Skin of body (tissue), 3 donors: ENCODE measurements at places on chromosomes 2 and 18. TPM values are rescaled to one million over a fixed set of nuclear protein-coding genes. Genes with fewer than 3 reads are reported as not detected.

The RBBP8 gene
- total RNA-seq, result 61.2 TPM

- DNase-seq, result no peak
Measured at GRCh38 chr2:140091926-140092325, 1311.7 kb upstream of the NXPH2 start.

DNA sequence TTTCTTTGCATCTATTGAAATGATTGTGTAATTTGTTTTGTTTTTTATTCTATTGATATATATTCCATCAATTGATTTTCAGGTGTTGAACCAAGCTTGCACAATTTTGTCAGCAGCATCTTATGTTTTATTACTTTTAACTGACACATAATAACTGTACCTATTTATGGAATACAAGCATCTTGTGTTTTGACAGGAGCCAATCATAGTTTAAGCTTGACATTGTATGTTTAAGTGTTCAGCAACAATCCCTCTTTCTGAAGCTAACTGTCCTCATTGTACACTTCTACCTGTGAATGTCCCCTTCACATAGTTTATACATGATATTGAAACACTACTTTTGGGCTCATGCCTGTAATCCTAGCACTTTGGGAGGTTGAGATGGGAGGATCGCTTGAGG, 1017.6 kb upstream of the GYPC start:
- no peak for DNase-seq

- peak; percentile 86 for DNase-seq
Measured at GRCh38 chr18:75678627-75679026, 251.1 kb upstream of the SMIM21 start.

DNA sequence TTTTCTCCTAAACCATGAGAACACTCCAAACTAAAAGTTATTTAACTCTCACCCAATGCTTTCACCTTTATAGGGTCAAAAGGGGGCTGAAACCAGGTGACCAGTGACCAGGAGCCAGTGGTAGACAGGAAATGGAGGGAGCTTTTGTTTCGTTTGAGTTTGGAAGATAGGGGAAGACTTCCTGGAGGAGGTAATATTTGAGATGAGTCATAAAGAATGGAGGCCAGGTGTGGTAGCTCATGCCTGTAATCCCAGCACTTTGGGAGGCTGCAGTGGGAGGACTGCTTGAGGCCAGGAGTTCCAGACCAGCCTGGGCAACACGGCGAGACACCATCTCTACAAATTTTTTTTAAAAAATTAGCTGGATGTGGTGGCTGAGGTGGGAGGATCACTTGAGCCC, 8.5 kb downstream of the FAM161A start:
- no peak for DNase-seq

The ACVR1C gene
- 3.6 TPM for total RNA-seq

The DQX1 gene
- 0.59 TPM for total RNA-seq

The ZC3H6 gene
- total RNA-seq, result 9.7 TPM

DNA sequence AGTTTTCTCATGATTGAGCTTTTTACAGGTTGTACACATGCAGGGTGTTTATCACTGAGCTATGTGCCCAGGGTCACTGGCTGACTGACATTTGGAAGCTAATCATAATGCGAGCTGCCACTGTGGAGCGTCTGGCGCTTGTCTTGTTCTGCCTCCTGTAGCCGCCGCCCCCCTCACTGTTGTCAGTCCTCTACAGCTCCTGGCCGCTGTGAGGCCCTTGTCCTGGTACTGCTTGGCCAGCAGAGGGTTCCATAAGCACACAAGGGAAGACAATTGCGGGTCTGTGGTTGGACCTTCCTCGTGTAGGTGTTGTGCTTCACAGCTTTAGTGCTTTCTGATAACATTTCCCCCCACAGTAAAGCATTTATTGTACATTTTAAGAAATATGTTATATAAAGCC, 105.6 kb upstream of the LDLRAD4 start:
- no peak for DNase-seq

DNA sequence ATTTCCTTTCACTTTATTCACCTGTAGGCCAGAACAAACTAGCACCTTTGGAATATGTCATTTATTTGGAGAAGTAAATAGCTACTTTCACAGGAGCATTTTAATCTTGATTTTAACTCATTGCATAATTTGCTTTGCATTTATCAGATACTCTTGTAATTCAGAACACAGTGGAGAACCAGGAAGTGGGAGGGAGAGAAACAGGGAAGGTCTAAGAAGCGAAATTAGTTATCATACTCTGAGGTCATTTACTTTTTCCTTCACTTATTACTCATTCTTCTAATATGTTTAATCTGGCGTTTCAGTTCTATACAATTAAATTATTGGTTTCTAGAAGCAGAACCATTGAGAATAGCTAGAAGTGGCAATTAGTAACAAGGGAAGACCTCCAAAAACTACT, 20.7 kb downstream of the RBM44 start:
- no peak for DNase-seq

The SLC9A4 gene
- total RNA-seq, result 1.3 TPM

DNA sequence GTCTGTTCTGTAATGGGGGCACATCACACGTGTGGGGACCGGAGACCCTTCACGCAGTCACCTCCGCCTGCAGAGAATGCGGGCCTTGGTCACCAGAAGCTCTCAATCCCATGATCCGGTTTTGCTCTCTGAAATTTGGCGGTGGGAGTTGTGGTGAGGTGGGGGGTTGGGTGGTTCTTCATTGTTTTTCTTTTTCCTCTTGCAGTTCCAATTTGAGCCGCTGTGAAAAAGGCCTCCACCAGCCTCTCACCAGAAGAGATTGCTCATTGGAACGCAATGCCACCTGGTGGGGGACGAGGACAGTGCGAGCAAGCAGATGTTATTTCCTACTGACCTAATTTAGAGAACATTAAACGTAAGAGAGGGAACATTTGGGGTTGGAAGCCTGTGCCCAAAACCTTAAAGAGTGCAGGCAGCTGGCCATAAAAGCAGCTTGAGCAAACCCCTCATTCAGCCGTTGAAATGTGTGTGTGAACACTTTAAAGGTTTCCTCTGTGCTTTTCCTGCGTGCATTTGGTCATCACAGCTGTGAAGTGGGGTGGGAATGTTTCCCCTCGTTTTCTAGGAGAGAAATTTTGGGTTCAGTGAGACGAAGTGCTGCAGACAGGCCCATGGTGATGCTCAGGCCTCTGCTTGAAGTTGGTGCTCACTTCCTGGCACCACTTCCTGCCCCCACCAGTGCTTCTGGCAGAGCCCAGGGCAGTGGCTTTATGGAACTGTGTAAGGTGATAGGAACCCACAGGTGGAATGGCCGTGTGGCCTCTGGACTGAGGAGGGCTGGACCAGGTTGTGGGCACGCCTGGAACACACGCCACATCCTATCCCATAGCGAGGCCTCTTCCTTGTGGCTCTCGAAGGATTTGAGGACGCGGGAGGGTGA, 61.7 kb downstream of the ZCCHC2 start:
- DNase-seq, result peak; percentile 88
